ENCODE measurements at places on chromosomes 11 and 22.

DNA sequence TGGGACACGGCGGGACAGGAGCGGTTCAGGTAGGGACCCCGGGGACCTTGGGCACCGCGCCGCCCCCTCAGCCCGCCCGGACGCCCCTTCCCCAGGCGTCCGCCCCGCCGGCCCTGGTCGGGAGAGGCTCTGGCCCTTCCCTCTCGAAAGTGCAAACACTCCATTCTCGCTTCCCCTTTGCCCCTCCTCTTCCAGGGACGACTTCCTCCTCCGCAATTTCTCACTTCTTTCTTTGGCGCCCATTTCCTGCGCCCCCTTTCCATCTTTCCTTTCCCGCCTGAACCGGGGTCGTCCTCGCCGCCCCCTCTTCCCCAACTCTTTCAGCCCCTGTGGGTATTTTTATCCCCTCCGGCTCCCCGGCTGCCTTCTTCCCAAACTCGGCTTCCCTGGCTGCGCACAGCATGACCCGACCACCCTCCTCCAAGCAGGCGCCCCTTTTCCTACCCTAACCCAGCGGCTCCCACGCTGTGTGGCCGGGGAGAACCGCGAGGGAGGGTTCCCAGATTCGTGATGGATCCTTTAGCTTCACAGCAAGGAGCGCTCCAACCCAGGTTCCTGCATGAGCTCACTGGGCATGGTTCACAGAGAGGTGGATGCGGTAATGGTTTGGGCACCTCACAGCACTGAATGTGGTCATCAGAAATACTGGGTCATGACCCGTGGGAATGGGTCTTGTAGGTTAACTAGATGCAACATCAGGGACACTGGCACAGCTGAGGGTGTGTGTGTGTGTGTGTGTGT lies 689 bp downstream of the RAB39A start:
- peak; percentile 38 for DNase-seq

DNA sequence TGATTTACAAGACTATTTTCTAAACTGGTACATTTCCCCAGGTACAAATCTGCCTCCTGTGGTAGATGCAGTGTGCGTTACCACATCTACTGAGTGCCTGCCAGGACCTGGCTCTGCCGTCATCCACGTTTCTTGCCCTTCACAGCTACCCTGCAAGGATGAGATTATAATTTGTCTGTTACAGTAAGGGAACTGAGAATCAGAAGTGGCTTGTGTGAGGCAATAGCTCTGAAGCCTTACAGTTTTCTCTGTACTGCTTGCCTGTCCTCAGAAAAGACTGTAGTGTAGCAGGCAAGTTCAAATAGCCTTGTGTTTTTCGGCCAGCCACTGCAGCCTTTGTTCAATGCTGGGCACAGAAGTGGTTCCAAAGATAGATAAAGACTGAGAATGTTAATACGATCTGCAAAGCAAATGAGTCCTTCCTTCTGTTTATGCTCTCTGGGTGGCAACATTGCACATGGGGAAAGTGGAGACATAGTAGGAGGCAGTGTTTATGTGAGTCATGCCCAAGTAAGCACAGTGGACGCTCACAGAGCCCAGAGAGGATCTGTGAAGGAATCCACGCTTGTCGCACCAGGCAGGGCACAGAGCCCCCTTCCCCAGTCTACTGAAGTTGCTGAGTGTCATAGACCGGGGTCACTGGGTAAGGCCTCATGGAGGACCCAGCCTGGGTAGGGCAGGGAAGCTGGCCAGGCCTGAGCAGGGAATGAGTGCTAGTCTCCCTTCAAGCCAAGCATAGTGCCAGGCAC lies 49.1 kb downstream of the MICAL2 start:
- no peak for DNase-seq

- DNase-seq: no peak
These were observed 52.9 kb downstream of the APOL1 start for GRCh38 chr22:36305813-36306212.

DNA sequence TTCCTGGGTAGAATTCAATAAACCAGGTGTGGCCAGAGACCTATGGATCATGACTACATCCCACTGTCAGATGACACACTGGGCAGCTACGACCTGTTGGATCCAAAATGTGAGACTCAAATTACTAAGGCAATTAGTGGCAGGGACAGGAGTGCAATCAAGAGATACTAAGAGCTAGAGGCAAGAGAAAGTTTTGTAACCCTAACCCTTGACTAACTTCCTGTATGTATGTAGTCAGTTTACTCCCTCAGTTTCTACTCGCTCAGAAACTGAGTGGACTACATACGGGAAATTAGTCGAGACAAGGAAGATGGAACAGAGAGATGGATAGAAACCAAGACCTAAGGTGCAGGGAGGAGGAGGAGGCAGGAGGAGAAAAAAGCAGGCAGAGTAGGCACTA lies 2.7 kb downstream of the CYB5R2 start:
- DNase-seq: no peak

- no peak for DNase-seq
These were observed 533 bp downstream of the ELF5 start for GRCh38 chr11:34512840-34513681.

DNA sequence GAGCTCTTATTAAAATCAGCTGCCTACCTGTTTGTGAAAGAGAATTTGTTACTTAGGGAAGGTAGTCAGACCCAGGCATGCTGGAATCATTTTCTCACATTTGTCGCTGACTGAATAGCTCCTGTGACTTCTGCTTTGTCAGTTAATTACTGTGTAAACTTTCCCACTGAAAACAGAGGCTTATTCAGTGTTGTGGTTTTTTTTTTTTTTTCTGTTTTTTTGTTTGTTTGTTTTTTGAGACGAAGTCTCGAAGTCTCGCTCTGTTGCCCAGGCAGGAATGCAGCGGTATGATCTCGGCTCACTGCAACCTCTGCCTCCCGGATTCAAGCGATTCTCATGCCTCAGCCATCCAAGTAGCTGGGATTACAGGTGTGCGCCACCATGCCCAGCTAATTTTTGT lies 5.6 kb upstream of the LDLRAD3 start:
- DNase-seq: no peak

- DNase-seq: no peak
These were observed 961 bp downstream of the KCNA4 start for GRCh38 chr11:30015725-30016412.

DNA sequence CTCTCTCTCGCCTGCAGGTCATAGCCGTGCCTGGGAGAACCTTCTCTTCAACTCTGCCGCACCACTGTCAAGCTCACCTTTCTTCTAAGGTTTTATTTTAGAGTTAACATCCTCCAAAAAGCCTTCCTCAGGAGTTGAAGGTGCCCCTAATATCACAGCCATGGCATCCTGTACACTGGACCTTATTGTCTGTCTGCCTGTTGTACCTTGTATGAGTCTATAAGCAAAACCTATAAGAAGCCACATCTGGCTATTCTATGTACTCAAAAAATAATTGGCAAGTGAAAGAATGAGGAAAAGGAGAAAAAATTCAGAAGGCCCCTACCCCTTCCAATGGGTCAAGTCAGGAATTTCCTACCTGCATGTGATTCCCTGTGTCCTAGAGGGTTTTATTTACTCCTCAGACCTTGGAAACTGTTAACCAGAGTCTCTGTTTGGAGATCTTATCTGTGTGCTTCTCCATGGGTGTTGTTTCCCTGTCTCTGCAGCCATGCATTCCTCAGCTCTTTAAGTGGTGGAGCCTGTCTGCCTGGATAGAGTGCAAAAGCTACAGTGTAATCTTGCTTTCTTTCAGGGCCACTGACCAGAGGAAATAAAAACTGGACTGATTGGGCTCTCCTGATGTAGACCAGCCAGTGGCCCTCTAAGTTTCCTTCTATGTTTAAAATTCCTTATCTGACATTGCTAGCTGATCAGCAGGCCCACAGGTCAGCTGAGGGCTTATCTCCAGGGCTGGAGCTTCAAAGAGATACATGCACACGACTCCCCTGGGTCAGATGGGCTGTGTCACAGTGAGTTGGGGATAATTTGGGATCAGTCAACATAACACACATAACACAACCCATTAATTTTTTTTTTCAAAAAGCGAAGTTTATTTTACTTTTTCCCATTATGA lies 37.6 kb upstream of the TMEM135 start:
- DNase-seq: no peak

GRCh38 chr22:47591709-47592108 lies 829.3 kb downstream of the TBC1D22A start:
- no peak for DNase-seq

DNA sequence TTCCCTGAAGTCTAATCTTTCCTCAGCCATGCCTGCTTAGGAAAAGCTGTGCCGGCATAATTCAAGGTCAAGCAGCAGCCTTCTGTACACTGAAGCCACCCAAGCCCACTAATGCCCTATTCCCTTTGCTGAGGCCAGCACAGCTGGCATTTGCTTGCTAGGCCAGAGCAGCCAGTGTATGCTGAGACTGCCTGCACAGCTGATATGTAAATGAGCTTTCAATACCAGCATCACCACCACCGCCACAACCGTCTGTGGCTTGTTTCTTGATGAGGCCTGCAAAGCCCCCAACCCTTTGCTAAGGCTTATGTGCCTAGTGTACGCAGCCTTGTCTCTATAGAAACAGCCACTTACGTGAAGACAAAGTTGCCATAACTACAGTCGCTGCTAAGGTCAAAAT lies 56.3 kb upstream of the TNRC6B start:
- DNase-seq: no peak

GRCh38 chr11:8282631-8283030 lies 19.0 kb upstream of the LMO1 start:
- no peak for DNase-seq

GRCh38 chr22:27405672-27406388 lies 395.7 kb downstream of the MN1 start:
- no peak for DNase-seq

GRCh38 chr11:131938351-131938751 lies 567.9 kb downstream of the NTM start:
- no peak for DNase-seq

DNA sequence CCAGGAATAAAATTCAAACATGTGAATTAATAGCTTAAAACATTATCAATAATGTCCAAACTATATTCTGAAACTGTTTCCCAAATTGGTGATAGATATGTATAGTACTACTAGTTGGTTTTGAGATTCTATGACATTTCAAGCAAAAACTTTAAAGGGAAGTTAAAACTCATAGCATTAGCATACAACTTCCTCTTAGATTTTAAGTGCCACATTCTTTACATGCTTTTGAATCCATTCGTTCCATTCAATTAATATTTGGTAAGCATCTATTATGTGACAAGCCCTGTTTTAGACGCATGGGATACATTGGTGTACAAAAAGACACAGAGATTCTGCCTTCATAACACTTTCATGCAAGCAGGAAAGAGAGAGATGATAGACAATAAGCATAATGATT lies 8.9 kb downstream of the PATL1 start:
- DNase-seq: no peak

GRCh38 chr11:27158456-27159334 lies 118.1 kb downstream of the BBOX1 start:
- DNase-seq: peak; percentile 8

- no peak for DNase-seq
These were observed 1.6 kb downstream of the C11orf87 start for GRCh38 chr11:109423466-109424190.

DNA sequence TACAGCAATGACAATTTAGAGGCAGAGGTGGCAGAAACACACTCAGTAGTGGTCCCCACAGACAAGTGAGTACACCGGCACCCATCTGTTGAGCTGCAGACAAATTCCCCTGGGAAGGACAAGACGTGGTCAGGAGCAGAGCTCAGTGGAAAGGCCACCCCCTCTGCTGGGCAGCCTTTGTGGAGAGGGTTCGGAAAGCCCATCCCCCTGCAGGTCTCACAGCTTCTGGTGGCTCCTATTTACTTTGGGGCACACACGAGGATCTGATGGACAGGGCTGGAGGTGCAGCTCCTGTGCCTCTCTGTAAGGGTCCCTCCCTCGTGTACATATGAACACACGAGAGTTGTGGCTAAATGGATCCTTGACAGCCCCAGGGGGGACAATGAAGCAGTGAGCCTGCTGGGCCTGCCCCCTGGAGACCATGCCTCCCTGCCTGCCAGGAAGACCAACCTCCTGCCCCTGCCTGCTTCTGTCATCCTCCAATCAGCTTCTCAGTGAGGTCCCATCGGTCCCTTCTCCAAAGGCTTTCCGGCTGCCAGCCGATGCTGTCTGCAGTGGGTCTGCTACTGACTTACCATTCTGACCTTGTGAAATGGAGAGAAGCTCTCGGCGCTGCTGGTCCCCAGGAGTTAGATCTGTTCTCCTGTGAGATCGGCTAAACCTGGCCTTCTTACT lies 161.5 kb downstream of the CACNA1I start:
- no peak for DNase-seq

GRCh38 chr11:68040101-68040956 lies 1.5 kb downstream of the TCIRG1 start:
- DNase-seq: peak; percentile 15

GRCh38 chr11:19711911-19712280 lies 741 bp upstream of the NAV2 start:
- DNase-seq: no peak

- no peak for DNase-seq
These were observed 22.8 kb upstream of the MUC5AC start for GRCh38 chr11:1134848-1135445.

- no peak for DNase-seq
These were observed 565.0 kb upstream of the CNTN5 start for GRCh38 chr11:98455500-98456307.

DNA sequence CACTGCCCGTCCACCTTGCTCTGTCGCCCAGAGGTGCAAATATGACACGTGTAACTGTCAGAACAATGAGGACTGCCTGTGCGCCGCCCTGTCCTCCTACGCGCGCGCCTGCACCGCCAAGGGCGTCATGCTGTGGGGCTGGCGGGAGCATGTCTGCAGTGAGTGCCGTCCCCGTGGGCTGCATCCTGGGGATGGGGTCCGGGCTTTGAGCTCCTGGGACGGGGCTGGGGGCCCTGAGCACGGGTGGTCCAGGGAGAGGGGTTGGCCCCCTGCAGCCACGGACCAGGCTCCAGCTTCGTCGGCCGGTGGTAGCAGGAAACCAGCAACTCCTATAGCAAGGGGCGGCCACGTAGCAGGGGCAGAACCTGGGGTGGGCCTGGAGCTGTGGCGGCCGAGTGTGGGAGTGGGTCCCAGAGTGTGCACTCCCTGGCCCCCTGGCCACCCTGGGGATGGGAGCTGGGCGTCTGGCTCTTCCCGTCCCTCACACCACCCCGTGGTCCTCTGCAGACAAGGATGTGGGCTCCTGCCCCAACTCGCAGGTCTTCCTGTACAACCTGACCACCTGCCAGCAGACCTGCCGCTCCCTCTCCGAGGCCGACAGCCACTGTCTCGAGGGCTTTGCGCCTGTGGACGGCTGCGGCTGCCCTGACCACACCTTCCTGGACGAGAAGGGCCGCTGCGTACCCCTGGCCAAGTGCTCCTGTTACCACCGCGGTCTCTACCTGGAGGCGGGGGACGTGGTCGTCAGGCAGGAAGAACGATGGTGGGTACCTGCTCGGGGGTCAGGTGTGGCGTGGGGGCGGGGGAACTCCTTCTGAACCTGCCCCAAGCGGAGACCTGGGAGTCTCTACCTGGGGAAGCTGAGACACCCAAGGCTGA lies 10.1 kb downstream of the MUC2 start:
- DNase-seq: no peak

GRCh38 chr11:28476049-28476448 lies 367.9 kb downstream of the METTL15 start:
- DNase-seq: no peak

GRCh38 chr11:57373146-57373545 lies 7.8 kb downstream of the PRG3 start:
- DNase-seq: no peak

GRCh38 chr11:7579361-7579791 lies 65.6 kb downstream of the PPFIBP2 start:
- DNase-seq: no peak
